ENCODE measurements at places on chromosomes 5 and 9.
A peak's percentile ranks its signal among the peaks of the same experiment; 100 is the strongest.

GRCh38 chr5:171157276-171157675, 151.8 kb upstream of the TLX3 start:
- DNase-seq = no peak

- DNase-seq = no peak
Measured at GRCh38 chr9:80233906-80234305, 662.1 kb downstream of the TLE4 start.

GRCh38 chr5:132210944-132211343, 16.7 kb downstream of the P4HA2 start:
- DNase-seq = no peak

- DNase-seq = peak; percentile 91
Measured at GRCh38 chr9:114153761-114154599, 1.4 kb upstream of the COL27A1 start.

GRCh38 chr5:56986626-56986947, 34.7 kb upstream of the MIER3 start:
- no peak for DNase-seq

DNA sequence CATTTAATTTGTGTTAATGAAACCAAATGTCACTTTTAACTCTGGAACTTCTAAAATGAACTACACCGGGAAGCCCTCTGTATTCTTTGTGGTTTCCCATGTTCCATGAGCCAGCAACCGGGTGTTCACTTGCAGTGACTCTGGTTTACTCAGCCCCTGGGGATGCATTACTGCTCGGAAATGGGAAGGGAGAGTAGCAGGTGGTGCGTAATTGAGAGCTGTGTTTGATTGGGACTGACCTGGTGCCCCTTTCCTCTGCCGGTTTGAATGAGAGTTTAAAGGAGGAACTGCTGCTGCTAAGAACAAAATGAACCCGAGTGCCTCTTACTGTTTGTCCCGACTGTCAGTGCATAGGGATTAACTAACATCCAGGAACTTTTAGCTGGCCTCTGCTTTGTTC, 100.1 kb upstream of the DHFR start:
- no peak for DNase-seq

GRCh38 chr9:109418827-109419226, 79.3 kb downstream of the PTPN3 start:
- no peak for DNase-seq

GRCh38 chr5:108212775-108213346, 169.0 kb downstream of the FBXL17 start:
- DNase-seq = peak; percentile 88
